ELR (cell line): ENCODE measurements at places on chromosomes 11 and 22.

- no peak for DNase-seq
Measured at GRCh38 chr11:69986440-69986787, 91.7 kb upstream of the ANO1 start.

DNA sequence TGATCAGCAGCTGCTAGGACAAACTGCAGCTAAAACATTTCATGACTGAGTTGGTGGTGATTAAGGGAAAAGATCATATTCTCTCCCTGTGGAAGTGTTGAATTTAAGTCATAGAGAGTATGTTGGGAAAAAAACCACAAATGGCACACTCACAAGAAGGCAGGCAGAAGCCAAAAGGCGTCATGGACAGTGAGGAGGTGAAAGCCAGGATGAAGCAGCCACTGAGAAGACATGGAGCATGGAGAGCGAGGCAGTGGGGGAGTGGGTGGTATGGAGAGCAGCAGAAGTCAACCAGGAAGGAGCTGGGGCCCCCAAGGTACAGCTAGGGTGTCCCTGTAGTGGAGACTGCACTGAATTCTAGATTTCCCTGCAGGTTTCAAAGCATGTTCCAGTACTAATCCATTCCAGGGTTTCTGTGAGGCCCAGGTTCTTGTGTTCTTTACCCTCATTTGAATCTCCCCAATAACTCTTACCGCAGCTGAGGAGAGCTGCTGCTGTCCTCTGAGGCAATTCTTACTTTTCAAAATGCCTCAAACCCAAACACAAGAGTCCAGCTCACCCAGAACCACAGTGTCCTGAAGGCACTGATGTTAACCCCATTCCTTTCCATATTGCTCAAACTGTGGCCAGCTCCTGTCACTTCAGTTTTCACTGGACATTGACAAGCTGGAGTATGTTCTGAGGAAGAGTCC is 191.8 kb upstream of the E2F8 start:
- peak; percentile 65 for DNase-seq

DNA sequence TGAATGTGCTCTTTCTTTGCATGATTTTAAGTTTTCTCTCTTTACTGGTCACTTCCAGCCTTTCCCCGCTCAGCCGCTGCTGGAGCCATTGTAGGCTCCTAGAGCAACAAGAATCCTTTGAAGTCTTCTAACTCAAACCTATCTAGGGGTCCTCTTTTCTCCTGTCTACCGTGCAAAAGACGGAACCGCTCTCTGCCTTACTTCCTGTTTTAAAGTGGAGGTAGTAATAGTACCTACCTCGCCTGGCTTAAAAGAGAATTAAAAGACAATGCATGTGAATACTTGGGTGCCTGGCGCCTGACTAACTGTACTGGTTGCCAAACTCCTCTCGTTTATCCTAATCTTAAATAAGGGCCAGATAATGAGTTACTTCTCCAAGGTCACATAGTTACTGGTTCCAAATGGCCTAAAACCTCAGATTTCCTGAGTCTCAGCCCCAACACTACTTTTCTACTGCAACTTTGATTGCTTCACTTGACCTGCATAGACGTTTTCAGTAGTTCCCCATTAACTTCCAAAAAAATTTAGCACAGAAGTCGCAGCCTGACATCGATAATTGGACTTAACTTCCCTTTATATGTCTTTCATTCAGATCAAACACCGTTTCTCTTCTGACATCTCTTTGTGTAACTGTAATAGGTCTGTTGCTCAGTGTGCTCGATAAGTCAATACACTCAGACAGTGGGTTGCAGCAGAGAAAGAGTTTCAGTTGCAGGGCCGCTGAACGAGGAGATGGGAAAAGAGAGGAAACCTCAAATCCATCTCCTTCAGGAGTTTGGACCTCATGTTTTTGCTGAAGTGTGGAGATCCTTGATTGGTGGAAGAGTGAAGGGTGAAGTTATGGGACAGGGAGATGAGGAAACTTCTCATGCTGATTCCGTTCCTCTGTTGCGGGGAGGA is 891 bp downstream of the SAMM50 start:
- peak; percentile 31 for DNase-seq

GRCh38 chr22:38292694-38293093 is 19.9 kb upstream of the TMEM184B start:
- no peak for DNase-seq

GRCh38 chr11:18285841-18286240 is 19.8 kb downstream of the SAA1 start:
- peak; percentile 39 for DNase-seq

DNA sequence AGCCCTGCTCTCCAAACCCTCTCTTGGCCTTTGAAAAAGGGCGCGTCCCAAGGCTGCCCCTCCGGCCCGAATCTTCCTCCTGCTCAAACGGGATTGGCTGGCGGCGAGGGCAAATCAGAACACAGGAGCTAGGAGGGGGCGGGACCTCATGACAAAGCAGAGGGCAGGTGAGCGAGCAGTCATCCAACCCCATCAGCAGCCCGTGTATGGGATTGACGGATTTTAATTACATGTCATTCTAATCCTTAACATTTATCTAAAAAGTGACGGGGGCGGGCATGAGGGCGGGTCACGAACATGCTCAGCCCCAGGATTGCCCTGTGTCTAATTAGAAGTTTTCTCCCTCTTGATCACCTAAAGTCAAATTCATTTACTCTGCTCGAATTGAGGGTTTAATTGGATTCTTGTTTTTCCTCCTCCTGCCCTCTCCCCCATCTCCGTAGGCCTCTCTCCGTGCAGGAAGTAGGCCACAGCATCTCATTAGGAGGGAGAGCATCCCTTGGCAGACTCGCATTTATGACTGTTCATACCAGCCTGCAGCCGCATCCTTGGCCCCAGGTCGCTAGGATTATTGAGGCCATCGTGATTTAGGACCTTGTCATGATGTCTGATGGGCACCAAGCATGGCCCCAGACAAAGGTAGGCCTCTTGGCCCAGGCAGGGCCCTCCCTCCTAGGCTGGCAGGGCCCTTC is 147.1 kb downstream of the CHST1 start:
- DNase-seq = no peak

GRCh38 chr11:98940913-98941312 is 79.8 kb upstream of the CNTN5 start:
- peak; percentile 36 for DNase-seq

- peak; percentile 29 for DNase-seq
Measured at GRCh38 chr11:58958500-58958899, 19.2 kb downstream of the GLYATL1 start.

DNA sequence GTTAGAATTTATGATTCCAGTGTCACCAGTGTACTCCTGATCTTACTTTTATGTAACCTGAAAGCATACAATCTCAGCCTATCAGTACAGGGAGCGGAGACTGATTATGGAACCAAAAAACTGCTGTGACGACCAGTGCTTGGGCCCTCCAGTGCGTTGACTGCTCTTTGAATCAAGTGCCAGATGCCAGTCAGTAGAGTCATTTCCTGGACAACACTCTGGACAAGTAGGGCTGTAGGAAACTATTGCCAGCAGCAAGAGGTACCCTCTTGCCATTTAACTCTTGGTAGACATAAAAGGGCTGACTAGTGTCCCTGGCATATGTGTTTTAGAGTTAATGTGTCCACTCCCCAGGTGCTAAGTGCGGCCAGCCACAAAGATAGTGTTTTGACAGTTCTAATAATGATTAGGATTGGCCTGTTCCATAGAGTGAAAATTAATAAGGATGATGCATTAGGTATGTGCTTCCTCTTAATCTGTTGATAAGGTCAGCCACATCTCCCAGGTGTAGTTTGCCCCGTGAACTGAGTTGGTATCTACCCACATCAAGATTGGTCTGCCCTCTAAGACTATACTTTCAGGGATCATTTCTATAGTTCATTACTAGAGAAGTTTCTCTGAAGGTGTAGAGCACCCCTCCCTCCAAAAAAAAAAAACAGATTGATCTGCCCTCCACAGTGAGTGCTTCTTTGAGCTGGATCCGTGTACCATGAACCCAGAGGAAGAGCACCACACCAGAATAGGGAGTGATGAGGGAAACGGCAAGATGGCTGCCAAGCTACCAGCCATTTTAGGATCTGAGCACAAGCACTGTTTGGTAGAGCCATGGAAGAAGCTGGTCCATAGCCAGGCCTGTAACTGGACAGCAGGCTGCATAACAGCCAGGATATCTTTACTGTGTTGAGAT is 20.7 kb upstream of the AIFM3 start:
- peak; percentile 67 for DNase-seq

DNA sequence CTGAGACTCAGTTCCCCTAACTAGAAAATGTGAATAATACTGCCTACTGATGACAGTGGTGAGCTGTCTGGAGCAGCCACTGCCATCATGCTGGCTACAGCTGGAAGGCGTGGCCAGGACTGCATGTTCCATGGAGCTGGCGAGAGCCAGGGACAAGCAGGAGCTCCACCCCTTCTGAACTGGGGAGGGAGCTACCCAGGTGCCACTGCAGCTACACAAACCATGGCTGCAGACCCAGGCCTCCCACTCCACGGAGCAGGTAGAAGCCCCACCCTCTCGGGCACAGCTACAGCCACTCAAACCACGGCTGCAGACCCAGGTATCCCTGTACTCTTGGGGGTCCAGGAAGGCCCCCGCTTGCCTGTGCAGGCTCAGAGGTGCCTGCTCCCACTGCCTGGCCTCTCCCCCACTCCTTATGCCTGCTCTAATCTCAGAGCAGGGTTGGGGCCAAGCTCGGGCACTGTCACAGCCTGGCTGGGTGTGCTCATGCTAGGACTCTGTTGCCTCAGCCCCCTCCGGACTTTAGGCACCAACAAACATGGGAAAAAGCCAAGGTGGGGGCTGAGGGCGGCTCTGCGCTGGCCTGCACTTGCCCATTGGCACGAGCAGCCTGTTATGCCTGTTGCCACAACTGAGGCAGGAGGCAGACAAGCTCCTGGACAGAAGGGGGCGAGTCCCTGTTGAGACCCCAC is 51.7 kb downstream of the RAB30 start:
- no peak for DNase-seq

DNA sequence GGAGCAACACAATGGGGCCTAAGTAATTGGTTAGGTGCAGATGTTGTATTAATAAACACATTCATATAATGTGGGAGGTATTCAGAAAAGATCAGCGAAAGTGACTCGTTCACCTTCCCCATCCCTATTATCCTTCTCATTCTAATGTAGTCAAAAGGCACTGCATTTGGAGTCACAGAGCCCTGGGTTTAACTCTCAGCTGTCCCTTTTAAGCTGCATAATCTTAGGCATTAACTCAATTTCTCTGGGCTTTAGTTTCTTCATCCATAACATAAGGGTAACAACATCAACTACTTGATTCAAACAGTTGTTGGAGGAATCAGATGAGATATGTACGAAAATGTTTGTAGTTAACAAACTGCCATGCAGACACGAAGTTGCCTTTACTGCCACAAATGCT is 187.6 kb upstream of the PITPNB start:
- DNase-seq = no peak

GRCh38 chr22:25848954-25849353 is 107.0 kb downstream of the MYO18B start:
- DNase-seq = no peak

- no peak for DNase-seq
Measured at GRCh38 chr11:119747868-119748660, 19.1 kb upstream of the NECTIN1 start.

- no peak for DNase-seq
Measured at GRCh38 chr11:118000067-118000849, 14.1 kb downstream of the IL10RA start.

DNA sequence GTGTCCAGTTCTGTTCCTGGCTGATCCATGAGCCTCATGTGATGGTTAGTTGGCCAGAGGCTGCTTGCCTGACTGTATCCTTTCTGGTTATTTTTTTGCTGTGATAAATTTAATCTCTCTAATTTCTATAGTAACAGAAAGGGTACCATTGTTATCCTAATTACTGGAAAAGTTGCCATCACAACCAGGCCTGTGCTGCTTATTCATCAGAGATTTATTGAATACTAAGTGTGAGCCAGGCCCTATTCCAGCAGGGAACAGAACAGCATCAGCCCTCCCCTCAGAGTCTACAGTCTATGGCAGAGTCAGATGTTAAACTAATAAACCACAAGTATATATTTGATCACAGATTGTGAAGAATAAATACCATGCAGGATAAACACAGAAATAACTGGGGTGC is 86.8 kb downstream of the DEPDC5 start:
- DNase-seq = no peak

DNA sequence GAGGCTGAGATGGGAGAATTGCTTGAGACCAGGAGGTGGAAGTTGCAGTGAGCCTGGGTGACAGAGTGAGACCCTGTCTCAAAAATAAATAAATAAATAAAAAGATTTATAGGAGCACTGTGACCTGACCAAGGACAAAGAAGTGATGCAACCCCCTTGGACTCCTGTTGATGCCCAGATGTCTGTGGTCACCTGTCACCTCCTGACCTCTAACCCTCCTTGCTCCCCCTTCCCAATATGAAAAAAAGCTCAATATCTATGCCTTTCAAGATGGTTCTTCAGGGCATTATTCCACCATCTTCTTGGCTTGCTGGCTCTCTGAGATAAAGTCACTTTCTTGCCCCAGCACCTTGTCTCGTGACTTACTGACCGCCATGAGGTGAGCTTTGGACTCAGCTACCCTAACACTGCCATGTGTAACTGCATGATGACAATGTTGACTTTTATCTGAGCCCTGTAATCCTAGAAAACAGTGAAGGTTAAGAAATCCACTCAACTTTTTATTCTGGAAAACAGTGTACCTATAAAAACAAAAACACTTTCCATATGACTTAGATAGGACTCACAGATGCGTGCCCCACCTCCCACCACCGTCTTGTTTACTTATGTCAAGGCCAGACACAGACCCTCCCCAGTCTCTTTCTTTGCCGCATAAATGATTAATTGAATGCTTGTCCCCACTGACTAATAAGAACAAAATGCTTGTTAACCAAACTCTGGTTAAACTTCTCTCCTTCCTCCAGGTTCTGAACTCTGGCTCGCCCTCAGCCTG is 360.5 kb downstream of the BUD13 start:
- DNase-seq = no peak

GRCh38 chr22:50626314-50626849 is 1.6 kb downstream of the ARSA start:
- no peak for DNase-seq

GRCh38 chr22:33302049-33302545 is 243.9 kb upstream of the SYN3 start:
- peak; percentile 15 for DNase-seq

GRCh38 chr11:11996321-11997048 is 11.9 kb downstream of the DKK3 start:
- no peak for DNase-seq

- DNase-seq = peak; percentile 100
Measured at GRCh38 chr11:43830928-43831440, 49.6 kb upstream of the ALKBH3 start.

GRCh38 chr22:41217553-41218157 is 12.5 kb downstream of the L3MBTL2 start:
- DNase-seq = peak; percentile 51

GRCh38 chr22:40210818-40211217 is 33.1 kb downstream of the TNRC6B start:
- no peak for DNase-seq

- DNase-seq = no peak
Measured at GRCh38 chr11:14042686-14043465, 80.4 kb downstream of the SPON1 start.
